ENCODE measurements at places on chromosomes 6 and 20.
A peak's percentile ranks its signal among the peaks of the same experiment; 100 is the strongest.

DNA sequence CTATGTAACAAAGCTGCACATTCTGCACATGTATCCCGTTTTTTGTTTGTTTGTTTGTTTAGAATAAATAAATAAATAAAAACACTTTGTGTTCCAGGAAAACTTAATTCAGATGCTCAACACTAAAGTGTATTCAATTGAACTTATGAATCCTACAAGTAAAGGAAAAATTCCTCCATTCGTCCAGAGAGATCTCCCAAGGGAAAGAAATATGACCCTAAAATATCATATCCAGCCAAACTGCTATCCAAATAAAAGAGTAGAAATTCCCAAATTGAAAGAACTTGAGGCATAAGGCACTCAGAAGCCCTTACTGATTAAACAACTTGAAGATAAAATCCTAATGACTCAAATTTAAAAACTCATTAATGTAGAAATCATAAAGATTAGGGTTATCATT is 90.4 kb downstream of the MOXD1 start:
- DNase-seq: no peak

GRCh38 chr20:41320976-41321375 is 3.4 kb upstream of the ZHX3 start:
- no peak for DNase-seq

- no peak for DNase-seq
Measured at GRCh38 chr20:10806539-10806938, 132.7 kb upstream of the JAG1 start.

GRCh38 chr6:7784706-7785105 is 58.8 kb downstream of the BMP6 start:
- DNase-seq: no peak

DNA sequence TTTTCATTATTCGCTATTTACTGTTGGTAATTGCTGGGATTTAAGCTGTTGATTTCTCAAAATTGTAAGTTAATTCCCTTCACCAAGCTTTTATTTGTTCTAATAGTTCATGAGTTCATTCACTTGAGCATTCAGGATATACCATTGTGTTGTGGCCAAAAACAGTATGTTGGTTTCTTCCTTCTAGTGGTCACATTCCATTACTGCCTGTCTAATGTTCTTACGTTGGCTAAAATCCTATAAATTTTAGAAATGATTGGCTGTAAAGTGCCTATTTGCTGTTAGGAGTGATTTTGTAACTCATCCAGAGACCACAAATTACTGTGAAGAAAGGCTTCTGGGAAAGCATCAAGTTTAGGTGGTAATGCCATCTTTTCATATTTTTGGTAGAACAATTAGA is 76.3 kb downstream of the FARS2 start:
- DNase-seq: no peak

- DNase-seq: peak; percentile 18
Measured at GRCh38 chr20:49712996-49713752, 504 bp downstream of the B4GALT5 start.

- no peak for DNase-seq
Measured at GRCh38 chr20:51535075-51535386, 7.5 kb downstream of the NFATC2 start.

DNA sequence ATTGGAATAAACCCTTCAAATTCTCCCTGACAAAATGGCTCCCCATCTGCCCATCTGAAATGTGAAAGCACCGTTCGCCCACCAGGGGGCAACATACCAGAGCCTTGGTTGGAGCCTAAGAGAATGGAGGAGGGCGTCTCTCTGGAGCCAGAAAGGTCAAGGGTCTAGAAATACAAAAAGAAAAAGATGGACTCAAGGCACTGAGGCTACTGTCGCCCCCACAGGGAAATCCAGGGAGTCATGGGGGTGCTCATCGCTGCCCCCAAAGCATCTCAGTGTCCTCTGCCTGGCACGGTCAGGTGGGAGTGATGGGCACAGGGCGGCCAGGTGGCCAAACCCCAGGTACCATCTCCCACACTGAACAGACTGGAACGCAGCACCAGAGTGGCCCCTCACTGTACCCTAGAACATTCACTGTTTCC is 136.3 kb downstream of the ZMYND8 start:
- peak; percentile 33 for DNase-seq

DNA sequence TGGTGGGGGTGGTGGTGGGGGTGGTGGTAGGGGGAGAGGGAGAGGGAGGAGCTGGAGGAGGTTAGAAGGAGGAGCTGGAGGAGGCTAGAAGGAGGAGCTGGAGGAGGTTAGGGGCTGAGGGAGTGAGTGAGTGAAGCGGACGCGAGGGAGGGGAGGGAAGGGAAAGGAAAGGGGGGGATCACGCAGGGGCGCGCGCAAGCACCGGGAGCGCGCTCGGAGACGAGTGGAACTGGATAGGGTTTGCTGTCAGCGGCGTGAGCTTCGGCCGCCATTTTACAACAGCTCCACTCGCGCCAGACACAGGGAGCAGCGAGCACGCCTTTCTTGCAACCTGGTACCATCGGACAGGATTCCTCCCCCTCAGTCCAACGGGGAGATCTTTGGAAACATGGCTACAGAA is 90.5 kb upstream of the FERMT1 start:
- no peak for DNase-seq

- no peak for DNase-seq
Measured at GRCh38 chr6:28658475-28659249, 133.0 kb downstream of the GPX5 start.

DNA sequence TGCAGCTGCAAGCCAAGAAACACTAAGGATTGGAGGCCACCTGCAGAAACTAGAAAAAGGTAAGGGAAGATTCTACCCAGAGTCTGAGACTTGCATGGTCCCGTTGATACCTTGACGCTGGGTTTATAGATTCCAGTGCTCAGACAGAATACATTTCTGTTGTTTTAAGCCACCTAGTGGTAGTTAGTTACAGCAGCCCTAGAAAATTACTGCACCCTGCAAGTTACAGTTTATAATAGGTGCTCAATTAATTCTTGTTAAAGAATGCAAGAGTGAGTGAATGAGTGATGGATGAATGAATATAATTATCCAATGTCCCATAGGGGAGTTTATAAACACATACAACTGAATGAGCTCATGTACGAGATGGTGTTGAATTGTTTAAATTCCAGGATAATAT is 453.1 kb upstream of the SLC35B3 start:
- no peak for DNase-seq

DNA sequence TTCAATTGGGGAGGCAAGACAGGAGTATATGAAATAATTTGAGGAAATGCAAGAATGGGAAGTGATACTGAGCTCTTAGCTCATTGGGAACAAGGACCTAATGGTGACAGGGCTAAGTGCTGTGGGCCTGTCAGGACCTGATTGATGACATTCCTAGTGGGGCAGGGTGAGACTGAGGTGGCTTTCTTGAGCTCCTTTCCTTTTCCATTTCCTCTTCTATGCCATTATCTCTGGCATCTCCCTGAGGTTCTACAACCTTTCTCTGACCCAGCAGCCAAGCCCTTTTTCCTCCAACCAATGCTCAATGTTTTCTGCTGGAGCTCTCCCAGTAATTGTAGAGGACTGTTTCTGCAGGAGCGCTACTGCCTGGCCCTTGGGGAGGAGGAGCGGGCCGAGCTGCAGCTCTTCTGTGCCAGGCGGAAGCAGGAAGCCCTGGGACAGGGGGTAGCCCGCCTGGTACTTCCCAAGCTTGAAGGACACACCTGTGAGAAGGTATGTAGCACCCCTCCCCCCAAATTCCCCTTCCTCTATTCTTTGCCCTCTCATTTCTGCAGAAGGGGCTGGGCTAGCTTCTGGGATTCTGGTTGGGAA is 2.8 kb upstream of the TOMM6 start:
- no peak for DNase-seq

DNA sequence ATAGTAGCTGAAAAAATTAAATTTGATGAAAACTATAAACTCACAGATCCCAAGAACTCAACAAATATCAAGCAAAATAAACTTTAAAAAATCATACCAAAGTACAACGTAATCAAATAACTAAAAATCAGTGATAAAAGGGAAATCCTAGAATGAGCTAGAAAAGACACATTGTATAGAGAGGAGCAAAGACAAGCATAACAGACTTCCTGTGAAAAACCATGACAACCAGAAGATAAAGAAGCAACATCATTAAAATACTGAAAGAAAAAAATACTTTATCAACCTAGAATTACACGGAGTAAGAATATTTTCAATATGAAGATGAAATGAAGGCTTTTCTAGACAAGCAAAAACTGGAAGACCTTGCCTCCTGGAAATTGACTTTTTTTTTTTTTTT is 9.8 kb downstream of the MUC22 start:
- DNase-seq: no peak

DNA sequence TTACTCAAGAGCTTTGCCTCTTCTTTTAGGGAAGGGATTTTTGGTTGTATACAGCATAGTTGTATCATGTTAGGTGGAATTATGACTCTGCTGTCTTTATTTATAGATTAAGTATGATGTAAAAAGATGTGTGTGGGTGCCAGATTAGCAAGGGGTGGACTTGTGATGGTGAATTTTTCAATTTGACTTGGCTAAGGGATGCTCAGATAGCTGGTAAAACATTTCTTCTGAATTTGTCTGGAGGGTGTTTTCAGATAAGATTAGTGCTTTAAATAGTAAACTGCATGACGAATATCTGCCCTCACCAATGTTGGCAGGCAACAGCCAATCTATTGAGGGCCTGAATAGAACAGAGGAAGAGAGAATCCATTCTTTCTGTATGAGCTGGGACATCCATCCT is 173.3 kb upstream of the TNFAIP3 start:
- DNase-seq: no peak

DNA sequence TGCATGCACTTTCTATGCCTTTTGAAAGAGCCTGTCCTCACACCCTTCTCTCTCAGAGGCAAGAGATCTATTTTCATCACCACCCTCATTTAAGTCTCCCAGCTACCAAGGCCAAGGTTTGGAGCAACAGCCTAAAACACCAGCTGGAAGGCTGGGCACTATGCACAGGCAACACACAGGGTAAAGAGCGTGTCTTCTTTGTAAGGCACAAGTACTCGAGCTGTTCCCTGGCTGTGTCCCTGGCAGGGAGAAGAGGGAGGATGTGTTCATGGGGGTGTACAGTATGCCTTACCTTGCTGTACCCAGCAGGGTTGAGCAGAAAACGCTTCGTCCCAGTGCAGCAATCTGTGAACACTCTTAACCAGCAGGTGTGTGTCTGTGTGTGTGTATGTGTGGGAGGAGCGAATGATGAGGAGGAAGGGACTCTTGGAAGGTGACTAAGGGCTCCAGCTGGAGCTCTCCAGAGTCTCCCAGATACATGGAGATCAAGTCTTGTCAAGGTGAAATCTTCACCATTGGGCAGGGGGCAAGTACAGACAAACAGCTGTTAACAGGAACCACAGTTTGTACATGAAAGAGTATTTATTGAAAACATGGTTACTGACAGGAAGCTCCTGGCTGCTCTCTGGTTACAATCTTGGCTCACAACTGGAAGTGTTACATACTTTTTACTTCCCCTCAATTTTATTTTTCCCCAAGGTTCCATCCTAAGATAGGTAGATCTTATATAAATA is 40.8 kb downstream of the ELMO2 start:
- DNase-seq: no peak

DNA sequence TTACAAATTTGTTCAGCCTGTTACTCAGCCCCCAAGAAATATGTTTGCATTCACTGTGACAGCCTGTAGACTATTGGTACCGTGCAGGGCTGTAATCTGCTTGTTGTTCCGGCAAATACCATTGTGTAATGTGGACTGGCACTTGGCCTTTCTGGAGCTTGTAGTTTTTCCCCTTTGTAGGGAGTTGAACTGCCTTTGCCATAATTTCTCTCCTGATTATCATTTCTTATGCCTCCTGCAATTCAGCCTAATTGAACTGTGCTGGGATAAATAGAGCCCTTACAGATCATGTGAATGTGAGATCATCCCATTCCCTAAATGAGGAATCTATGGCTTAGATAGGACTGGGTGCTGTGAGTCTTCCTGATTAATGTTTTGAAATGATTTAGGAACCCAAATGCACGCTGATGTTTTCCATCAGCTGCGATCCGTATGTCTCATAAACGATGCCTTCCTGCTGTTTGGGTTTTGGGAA is 185.1 kb downstream of the JARID2 start:
- DNase-seq: no peak

GRCh38 chr6:16414205-16414604 is 175.8 kb downstream of the GMPR start:
- DNase-seq: no peak

GRCh38 chr6:75581231-75581630 is 20.4 kb upstream of the SENP6 start:
- no peak for DNase-seq

DNA sequence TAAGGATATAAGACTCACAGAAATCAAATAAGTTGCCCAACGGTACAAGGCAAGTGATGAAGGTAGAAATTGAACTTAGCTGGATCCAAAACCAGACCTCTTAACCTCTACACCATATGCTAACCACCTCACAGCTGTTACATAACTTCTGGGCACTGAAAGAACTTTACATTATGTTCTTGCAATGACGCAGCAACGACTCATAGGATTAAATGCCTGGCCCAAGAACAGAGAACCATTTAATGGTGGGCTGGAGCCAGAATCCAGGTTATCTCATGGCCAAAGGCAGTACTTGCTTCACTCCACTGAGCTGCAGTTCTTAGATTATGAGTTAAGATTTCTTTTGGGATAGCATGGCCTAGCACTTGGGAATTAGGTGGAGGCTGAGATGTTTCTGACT is 4.4 kb downstream of the TRMT6 start:
- no peak for DNase-seq

DNA sequence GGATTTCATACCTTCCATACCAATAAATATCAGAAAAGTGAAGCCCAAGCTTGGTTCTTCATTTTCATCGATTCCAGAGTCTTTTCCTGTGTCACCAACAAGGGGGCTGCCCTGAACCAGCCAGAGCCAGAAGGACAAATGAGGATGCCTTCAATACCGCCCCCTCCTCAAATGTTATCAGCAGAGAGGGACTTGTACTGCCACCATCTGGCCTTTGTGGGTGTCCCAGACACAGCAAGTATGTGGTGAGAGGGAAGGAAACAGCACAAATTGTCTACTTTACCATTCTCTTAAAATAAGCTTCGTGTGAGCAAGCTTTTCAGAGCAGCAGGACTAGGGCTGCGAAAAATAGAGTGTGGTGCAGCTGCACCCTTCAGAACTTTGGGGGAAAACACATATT is 165.3 kb downstream of the SOBP start:
- DNase-seq: no peak

- DNase-seq: no peak
Measured at GRCh38 chr6:11194356-11195218, 37.9 kb downstream of the NEDD9 start.

GRCh38 chr20:19924255-19924654 is 92.9 kb upstream of the NAA20 start:
- DNase-seq: no peak

DNA sequence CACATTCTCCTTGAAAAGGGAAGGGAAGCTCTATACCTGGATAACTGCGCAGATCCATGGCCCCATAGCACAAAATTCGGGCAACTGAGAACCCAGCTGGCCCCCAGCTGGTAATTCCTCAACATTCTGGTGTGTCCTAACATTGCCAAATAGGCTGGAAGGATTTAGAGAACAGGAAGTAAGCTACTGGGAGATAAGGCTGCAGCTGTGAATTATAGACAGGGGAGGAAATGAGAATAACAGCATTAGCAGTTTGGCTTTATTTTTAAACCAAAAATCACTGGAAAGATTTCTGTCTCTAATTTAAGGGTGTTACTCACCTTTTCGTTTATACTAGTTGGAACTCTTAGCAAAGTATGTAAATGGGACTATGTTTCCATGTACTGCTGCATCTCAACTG is 97.2 kb downstream of the TULP4 start:
- no peak for DNase-seq

All from activated gamma-delta T cell treated with Interleukin-2 at 50 U/mL for 16 hours (primary cell).